ENCODE measurements at places on chromosomes 4 and X. TPM values are rescaled to one million over a fixed set of nuclear protein-coding genes. Genes with fewer than 3 reads are reported as not detected.
A peak's percentile ranks its signal among the peaks of the same experiment; 100 is the strongest.

GRCh38 chr4:74661427-74662201, 132.7 kb downstream of the BTC start:
- no peak for DNase-seq

- DNase-seq: peak; percentile 12
Observed at GRCh38 chr4:65668201-65669089, 1.8 kb downstream of the EPHA5 start.

DNA sequence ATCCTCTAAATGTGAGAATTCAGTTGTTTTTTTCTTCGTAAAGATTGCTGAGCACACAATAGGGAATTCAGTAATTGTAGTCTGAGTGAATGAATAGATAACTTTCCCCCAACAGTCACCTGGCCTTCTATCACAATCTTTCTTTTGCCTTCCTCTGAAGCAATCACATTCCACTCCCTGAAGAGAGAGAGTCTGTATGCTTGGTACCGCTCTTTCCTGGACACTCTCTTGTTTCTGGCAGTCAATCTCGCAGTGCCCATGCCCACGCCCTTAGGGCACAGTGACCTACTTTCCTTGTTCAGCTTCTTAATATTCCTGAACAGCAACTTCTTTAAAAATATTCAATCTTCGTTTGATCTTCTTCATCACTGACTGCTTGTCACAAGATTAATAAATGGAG, 255.9 kb downstream of the ADAMTS3 start:
- peak; percentile 16 for DNase-seq

DNA sequence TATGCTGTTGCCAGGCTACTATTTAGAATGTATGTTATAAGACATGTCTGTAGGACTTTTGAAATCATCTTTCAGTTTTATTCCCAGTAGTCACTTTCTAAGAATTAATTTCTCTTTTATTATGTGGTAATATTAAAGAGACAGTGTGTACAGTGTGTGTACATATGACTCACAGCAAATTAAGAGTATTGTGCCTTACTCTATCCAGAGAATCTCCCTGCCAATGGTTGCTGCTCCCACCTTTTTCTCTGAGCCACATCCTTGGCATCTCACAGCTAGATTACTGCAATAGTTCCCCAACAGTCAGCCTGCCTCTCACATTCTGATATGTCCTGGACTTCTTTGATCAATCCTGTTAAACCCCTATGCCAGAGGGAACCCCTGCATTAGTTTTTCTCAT, 114.5 kb downstream of the ANXA5 start:
- no peak for DNase-seq

GRCh38 chr4:73895201-73896175, 26.3 kb downstream of the CXCL1 start:
- DNase-seq: no peak

DNA sequence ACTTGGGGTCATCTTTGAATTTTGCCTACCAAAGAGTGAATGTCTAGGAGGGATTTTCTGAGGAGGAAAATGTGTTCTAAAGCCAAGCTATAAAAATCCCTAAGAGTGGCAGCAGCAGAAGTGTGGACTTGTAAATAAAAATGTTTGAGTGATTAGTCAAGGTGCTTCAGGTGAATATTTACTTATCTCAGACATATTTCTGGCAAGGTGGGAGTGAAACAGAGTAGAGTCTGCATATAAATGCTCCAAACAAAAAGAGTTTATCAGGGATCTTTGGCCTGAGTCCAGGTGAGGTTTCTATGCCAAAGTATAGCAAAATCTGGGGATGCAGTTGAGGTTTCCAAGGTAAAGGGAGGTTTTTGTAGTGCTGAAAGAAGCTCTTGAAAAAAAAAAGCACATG, 19.7 kb downstream of the CYSLTR1 start:
- no peak for DNase-seq

- DNase-seq: no peak
Observed at GRCh38 chrX:9871701-9872268, 85.6 kb downstream of the SHROOM2 start.

- DNase-seq: no peak
Observed at GRCh38 chrX:23704673-23705206, 37.4 kb downstream of the PRDX4 start.

- no peak for DNase-seq
Observed at GRCh38 chr4:126369076-126369475, 1054.3 kb downstream of the FAT4 start.

DNA sequence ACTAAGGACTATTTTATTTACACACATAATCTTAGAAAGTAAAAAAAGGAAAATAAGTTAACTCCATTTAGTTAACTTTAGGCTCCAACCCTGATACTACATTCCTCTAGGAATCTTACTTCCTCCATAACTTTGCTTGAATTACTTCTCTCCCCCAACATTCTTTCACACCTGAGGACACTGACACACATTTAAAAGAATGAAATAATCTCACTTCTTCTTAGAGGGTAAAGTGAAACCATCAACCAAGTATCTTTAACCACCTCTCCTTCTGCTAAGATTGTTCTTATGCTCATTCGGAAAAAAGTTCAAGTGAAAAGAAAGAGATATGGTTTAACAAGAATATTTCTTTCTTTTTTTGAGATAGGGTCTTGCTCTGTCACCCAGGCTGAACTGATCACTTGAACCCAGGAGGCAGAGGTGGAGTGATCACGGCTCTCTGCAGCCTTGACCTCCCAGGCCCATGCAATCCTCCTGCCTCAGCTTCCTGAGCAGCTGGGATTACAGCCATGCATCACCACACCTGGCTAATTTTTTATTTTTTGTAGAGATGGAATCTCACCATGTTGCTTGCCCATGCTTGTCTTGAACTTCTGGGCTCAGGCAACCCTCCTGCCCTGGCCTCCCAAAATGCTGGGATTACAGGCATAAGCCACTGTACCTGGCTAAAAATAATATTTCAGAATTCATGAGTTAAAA, 28.5 kb downstream of the SLC25A4 start:
- DNase-seq: no peak

DNA sequence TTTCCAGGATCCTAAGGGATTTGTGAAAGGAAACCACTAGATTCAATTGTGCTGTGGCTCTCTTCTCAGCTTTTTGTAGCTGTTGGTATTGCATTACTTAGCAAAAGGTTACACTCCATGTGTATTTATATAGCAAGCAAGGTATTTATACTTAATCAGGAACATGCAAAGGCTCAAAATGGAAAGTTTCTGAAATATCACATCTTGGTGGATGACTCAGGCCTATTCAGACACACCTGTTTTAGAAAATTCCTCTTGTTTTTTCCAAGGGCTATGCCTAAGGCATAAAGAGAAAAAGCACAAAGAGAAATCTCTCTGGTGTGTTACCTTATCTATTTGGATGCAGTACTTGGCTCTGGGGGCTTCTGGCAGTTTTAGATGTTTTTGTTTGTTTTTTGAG, 144.4 kb upstream of the GALNT7 start:
- no peak for DNase-seq

- DNase-seq: peak; percentile 9
Observed at GRCh38 chrX:37509349-37509748, 62.1 kb upstream of the LANCL3 start.

RBM10 gene
- 51.8 TPM for total RNA-seq

DIPK2B gene
- total RNA-seq: not detected

CNKSR2 gene
- total RNA-seq: not detected

PCDH10 gene
- 2.3 TPM for total RNA-seq

CXCL11 gene
- not detected for total RNA-seq

F8A3 gene
- not detected for total RNA-seq

SSX2B gene
- total RNA-seq: not detected

SMIM10L2A gene
- total RNA-seq: not detected

CT45A1 gene
- not detected for total RNA-seq
